T-helper 17 cell (primary cell): ENCODE measurements at places on chromosomes 3 and 15.

- DNase-seq, result no peak
Measured at GRCh38 chr15:97902140-97902780, 58.2 kb upstream of the ARRDC4 start.

GRCh38 chr15:31485911-31486461 is 159.4 kb downstream of the KLF13 start:
- DNase-seq, result no peak

DNA sequence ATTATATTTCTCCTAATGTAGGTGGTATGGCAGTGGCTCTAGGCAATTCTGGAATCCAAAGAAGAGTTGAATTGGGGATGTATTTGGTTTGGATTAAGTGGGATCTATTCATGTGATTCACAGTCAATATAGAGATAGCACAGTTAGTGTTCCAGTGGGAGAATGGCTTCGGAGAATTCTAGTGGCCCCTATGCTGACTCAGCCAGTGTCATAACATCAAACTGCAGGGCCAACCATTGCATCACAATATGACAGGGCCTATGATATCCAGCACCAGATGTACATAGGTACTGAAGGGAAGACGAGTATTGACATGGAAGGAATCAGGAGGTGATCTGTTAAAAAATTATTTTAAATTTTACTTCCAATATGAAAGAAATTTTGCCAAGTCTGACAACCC is 302.8 kb upstream of the UBE2E2 start:
- no peak for DNase-seq

DNA sequence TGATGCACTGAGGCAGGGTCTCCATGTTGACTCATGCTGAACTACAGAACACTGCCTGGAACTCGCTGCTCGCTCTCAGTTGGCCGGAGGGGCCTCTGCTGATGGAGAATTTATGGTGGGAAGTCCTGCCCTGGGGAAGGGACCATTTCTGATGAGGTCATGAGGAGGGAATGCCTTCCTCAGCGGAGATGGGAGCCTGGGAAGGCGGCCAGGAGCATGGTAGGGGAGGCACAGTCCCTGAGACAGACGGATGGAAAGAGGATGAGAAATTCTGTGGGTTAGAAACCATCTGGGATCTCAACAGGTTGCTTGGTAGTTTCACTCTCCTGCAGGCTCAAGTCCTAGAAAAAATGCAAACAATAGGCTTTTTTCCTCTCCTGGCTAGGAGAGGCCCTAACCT is 56.8 kb upstream of the TPM1 start:
- no peak for DNase-seq

- DNase-seq, result no peak
Measured at GRCh38 chr15:78225783-78226541, 8.4 kb downstream of the ACSBG1 start.

GRCh38 chr3:194072691-194073279 is 63.2 kb upstream of the HES1 start:
- DNase-seq, result no peak

GRCh38 chr3:16789344-16790120 is 95.2 kb upstream of the PLCL2 start:
- no peak for DNase-seq

DNA sequence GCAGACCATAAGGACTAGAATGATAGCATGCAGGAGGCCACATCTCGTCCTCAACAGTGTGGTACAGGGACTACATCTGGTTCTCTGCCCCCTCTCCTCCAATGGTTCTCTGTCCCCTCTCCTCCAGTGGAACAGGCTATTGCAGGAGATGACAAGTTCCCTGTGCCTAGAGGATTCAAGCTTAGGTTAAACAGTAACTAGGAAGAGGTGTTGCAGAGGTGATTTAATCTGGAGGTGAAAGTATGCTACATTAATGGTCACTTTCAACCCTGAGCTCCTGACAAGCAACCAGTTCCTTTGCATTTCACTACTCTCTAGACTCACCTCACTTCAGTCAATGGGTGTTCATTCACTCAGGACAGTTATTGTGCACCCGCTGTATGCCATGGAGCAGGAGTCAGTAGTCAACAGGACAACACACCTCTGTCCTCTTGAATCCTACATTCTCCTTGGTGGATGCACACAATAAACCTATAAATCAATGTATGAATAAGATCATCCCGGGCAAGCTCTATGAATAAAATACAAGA is 16.0 kb downstream of the SPATA12 start:
- no peak for DNase-seq

DNA sequence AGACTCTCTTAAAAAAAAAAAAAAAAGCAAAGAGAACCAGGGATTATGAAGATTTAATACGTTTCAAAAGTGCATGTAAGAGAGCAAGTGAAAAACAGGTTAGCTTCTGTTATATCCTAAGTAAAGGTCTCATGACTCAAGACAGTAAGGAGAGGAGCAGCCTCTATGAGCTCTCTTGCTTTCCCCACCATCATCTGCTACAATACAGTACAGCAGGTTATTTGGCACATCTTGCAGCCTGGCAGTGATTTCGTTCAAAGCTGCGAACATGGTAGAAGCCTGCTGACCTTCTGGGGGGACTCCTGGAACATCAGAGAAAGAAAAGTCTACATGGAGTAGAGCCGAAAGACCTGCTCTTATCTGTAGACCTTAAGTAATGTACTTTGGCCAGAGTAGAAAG is 129.2 kb upstream of the PLXND1 start:
- DNase-seq, result no peak

- DNase-seq, result no peak
Measured at GRCh38 chr3:105334138-105334882, 32.4 kb upstream of the ALCAM start.

- no peak for DNase-seq
Measured at GRCh38 chr15:68699124-68699880, 120.5 kb downstream of the CORO2B start.

- DNase-seq, result peak; percentile 47
Measured at GRCh38 chr3:157160658-157161424, 894 bp upstream of the CCNL1 start.

- DNase-seq, result no peak
Measured at GRCh38 chr3:173401369-173401768, 3.8 kb downstream of the NLGN1 start.

DNA sequence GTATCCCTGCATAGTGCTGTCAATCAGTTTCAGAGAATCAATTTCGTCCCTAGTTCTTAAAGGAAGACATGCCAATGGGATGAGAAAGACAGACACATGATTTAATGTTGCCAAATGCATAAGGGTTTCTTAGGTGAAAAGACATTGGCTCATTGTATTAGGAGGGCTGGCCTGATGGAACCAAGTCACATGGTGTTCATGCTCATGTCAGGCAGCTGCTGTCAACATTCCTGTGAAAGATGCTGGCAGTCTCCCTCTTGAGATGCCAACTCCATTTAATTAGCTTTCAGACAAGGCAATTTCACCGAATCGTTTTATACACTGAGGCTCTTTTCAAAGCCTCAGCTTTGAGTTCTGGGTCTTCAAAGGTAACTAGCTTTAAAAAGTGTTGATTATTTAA is 16.1 kb upstream of the IL1RAP start:
- no peak for DNase-seq

GRCh38 chr3:160099834-160100233 is 111.2 kb downstream of the IL12A start:
- no peak for DNase-seq

GRCh38 chr3:21310891-21311290 is 440.1 kb downstream of the ZNF385D start:
- DNase-seq, result no peak

DNA sequence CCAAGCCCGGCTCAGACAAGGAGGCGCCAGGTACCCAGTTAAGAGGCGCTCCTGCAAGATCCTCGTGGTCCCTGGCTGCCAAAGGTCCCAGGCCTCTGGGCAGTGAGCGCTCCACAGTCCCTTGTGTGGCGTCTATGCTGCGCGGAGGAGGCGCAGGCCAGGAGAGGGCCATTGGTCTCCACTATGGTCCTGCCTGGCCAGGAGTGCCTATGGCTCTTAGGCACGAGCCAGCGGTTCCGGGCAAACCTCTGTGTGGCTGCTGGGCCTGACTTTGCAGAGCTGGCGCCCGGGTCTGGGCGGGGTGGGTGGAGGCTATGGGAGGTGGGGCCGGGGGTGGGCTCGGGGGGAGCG is 660 bp upstream of the ADAMTSL3 start:
- DNase-seq, result no peak

GRCh38 chr3:105731686-105732085 is 137.1 kb downstream of the CBLB start:
- no peak for DNase-seq

GRCh38 chr3:44511238-44511566 is 33.7 kb upstream of the ZNF445 start:
- no peak for DNase-seq

DNA sequence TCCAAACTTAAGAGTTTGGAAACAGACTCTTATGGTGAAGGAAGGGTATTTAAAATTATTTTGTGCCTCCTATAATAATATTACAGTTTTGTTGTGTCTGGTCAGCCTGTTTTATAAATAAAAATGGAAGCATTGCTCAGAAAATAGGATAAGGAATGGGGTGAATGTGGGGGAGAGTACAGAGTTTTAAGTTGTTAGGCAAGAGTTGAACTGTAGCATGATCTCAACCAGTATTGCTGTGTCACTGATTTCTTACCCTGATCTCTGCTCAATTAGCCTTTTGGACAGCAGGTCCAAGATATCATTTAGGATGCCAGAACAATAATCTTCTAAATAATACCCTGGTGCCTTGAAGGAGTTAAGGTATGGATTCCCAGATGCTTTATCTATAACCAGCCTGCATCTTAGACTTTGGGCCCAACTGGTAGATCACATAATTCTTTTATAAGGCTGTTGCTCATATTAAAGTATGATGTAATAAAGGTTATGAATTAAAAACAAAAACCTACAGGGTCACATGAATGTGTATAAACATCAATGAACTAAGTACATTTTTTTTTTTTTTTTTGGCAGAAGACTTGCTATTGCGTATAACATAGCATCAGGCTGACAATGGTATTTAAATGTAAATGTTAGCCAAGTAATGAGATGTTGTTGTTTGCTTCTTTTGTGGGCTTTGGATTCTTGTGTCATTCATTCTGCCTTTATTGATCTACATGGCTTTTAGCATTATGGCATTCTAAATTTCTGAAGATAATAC is 70.0 kb downstream of the MITF start:
- DNase-seq, result no peak

DNA sequence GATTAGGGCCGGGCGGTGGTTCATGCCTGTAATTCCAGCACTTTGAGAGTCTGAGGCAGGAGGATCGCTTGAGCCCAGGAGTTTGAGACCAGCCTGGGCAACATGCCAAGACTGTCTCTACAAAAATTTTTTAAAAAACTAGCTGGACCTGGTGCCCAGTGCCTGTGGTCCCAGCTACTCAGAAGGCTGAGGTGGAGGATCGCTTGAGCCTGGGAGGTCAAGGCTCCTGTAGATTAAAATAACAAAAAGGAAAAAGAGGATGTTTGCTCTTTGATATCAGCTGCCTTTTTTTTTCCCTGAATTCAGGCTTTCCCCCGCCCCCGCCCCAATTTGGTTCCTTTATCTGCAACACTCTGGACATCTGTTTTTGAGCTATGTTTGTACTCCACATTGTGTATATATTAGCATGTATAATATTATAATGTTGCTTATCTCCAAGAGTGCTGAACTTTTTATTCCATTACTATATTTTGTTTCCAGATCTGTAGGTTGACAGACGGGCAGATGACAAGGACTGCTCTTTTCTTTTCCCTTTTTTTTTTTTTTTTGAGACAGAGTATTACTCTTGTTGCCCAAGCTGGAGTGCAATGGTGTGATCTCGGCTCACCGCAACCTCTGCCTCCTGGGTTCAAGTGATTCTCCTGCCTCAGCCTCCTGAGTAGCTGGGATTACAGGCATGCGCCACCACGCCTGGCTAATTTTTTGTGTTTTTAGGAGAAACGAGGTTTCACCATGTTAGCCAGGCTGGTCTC is 4.6 kb downstream of the SNAP23 start:
- DNase-seq, result no peak

- no peak for DNase-seq
Measured at GRCh38 chr3:115648559-115648958, 25.2 kb downstream of the GAP43 start.

DNA sequence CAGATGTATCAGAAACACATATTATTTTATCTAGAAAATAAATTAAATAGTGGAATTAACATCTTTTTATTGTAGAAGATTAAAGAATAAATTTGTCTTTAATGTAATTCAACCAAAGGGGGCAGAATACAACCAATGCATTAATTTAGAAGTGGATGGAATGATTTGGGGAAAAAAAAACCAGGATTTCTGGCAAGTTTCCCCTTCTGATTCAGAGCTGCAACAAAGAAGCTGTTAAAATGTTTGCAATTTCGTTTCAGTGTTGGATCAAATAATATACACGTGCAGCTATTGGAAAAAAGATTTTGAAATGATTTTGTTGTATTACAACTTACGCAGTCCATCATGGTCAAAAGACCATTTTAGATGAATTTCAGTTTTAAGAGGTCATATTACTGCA is 71.6 kb upstream of the ZNF280D start:
- DNase-seq, result no peak

DNA sequence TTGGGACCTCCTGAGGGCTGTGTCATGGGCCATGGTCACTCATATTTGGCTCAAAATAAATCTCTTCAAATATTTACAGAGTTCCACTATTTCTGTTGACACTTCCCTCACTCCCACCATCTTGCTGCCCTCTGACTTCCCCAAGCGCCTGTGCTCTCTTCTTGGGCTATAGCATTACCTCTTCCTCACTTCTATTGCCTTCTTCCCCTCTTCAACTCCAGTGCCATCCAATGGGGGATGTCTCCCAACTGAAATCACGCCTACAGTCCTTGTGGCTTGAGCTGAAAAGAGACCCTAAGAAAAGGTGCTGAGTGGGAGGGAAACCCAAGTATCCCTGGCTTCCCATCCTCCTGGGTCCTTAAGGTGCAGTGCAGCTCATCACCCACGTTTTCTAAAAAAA is 21.8 kb downstream of the UMPS start:
- no peak for DNase-seq

DNA sequence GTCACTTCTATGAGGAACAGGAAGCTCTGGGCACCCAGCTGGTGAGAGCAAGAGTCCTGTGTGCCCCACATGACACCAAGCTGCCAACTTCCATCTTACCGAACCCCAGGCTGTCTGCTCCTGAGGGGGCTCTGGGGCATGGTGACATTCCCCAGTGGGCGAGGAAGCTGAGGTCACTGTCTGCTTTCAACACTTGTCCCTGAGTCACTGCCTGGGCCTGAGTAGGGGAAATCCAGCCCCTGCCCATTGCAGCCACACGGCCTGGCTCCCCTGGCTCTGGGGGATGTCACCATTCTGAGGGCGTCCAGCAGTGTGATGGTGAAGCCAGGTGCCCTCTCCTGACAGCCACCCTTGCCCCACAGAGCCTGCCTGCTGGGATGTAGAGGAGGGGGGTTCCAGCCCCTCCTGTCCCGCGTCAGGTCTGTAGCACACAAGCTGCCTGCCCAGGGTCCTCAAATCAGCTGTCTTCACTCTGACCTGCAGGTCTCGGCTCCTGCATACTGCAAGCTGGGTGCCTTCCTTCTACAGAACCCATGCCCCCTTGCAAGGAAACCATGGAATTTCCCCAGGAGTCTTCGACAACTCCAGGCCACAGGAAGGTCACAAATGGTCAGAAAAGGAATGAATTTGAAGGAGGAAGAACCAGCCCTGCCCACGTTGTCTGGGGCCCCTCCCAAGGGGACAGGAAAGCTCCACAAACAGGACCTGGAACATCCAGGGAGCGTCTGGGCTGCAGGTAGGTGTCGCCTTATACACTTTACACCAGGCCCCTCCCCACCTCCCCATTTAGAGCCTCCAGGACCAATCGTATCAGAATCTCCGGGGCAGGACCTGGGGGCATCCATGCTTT is 69.9 kb upstream of the GATM start:
- no peak for DNase-seq
